ENCODE measurements at places on chromosomes 11 and 22.

DNA sequence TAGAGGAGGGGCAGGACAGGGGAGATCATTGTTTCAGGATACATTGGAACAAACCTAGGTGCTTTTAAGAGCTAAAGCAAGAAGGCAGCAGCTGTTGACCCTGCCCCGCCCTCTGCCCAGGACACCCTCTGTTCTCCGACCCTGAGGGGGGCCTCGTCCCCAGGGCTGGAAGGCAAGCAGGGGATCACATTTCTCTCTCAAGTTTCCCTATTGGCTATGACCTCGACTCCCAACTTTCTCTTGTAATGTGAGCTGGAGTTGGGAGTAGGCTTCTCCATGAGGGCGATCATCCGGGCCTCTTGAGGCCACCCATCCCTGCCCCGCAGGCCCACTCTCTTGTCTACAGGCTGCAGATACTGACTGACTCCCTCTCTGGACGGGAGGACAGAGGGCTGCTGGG is 37.7 kb downstream of the DSCAML1 start:
- no peak for DNase-seq

- DNase-seq = no peak
Observed at GRCh38 chr11:79167510-79168188, 273.2 kb downstream of the TENM4 start.

DNA sequence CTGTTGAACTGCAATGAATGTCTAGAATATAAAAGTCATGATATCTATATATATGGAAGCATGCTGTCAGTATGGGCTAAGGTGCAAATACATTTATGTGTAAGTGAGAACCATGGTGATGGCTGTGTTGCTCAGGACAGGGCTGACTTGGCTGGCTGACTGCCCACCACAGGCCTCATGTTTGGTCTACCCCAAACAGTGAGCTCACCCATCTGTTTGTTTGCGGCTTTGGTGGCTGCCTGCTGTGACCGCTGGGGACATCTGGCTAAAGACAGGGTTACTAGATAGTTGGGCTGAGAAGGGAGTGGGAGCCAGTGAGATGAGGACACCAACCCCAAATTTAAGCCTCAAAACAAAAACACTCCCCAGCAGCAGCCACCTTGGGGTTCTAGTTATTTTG is 6.3 kb downstream of the CD44 start:
- no peak for DNase-seq

GRCh38 chr11:128931668-128932067 is 11.0 kb downstream of the TP53AIP1 start:
- no peak for DNase-seq
